ENCODE measurements at places on chromosomes 7 and 10. TPM values are rescaled to one million over a fixed set of nuclear protein-coding genes. Genes with fewer than 3 reads are reported as not detected.
A peak's percentile ranks its signal among the peaks of the same experiment; 100 is the strongest.

GRCh38 chr10:13904064-13904463, 317.3 kb downstream of the PRPF18 start:
- DNase-seq, result no peak

- peak; percentile 25 for DNase-seq
Observed at GRCh38 chr10:25725917-25726716, 207.9 kb upstream of the MYO3A start.

The TFEC gene
- 1.2 TPM for polyA plus RNA-seq

The MUC3A gene
- 0.10 TPM for polyA plus RNA-seq

DNA sequence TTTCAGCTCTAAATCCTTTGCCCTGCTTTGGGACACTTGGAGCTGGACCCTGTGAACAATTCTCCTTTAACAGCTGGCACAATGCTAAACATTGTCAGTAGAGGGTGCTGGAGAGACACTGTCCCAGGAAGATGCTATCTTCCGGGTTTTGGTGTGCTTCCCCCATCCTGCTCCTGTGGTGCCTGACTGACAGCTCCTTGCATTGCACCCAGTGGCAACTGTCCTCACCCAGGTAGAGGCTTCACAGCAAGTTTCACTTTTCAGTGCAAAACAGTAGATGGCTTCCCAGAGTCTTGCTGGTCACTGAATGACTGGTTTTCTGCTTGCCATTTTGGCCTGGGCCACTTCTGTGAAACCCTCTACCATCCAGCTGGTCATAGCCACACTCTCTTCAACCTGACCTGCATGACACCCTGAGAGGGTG, 77.3 kb downstream of the CDC14C start:
- no peak for DNase-seq

Measured in forelimb muscle (tissue), 1 donor.